ENCODE measurements at places on chromosomes 7 and 10.

DNA sequence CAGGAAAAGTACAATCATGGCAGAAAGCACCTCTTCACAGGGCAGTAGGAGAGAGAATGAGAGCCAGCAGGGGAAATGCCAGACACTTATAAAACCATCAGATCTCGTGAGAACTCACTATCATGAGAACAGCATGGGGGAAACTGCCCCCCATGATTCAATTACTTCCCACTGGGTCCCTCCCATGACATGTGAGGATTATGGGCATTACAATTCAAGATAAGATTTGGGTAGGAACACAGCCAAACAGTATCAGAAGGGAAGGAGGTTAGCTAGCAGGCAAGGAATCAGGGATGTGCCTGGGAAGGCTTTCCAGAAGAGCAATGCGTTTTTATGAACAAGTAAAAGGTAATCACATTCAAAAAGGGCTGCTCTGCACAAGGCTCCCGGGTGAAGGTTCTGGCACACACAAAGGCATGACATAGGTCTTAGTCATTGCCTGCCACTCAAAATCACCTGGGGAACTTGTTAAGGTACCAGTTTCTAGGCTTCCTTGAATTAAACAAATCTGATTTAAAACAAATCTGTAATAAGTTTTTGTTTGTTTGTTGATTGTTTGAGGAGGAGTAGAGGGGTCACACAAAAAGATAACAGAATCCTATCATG is 40.9 kb downstream of the BMPER start:
- no peak for DNase-seq

GRCh38 chr7:129797214-129797789 is 155.5 kb downstream of the UBE2H start:
- no peak for DNase-seq

GRCh38 chr10:69102440-69102839 is 14.5 kb downstream of the SRGN start:
- DNase-seq, result no peak

DNA sequence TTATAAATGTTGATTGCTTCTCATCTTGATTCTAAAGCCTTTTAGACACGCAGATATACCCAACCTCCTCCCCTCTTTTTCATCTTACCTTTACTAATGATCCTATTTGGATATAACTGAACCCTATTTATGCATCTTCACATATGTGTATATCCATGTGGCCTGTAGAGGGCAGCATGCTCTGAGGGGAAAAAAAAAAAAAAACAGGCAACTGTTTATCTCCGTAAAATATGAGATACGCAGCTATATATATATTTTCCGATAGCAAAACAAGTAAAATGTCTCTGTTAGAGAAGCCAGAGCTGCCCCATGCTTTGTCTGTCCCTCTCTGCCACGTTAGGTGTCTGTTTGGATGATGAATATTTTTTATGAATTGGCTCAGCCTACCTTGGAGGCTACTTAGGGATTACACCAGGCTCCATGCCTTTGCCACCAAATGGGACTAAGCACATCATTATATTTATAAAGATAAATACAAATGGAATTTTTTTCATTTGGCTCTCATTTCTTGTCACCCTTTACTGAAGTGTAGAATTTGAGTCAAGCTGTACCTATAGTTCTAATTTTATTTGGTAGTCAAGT is 174.8 kb upstream of the FZD1 start:
- DNase-seq, result no peak

DNA sequence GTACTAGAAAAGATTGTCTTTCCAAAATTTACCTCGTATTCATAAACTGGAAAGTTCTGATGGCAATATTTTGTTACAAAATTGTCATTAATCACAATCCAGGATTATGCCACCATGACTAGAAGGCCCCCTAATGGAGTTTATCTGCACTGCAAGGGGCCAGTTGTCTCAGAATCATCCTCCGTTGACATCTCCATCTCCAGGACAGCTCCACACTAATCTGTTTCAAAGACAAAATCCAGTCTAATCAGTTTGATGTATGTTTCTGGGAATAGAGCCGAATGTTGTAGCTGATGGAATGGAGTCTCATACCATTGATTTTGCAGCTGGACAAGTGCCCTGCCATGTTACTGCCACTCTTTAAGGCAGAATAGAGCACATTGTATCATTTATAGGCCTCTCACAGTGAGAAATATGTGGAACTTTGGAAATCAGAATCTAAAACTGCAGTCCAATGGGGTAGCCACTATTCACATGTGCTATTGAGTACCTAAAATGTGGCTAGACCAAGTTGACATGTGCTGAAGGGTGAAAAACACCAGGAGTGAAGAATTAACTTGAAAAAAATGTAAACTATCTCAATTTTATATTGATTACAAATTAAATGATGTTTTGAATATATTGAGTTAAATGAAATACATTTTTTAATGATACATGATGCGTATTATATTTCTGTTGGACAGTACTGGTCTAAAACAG is 38.3 kb upstream of the TOMM7 start:
- peak; percentile 34 for DNase-seq

- DNase-seq, result no peak
Observed at GRCh38 chr10:91556691-91557566, 75.9 kb downstream of the PPP1R3C start.

DNA sequence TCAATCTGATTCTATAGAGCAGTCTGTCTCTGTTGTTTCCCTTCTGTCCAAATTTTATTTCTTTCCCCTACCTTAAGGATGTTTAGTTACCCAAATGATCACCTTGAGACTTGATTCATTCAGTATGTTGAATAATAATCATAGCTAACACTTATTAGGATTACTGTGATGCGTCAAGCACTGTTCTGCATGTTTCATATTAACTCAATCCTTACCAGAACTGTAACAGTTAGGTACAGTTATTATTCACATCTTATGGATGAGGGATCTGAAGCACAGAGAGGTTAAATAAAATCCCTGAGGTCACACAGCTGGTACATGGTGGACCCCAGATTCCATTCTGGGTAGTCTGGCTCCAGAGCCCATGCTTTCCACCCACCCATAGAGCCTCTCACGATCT is 97.9 kb upstream of the SAMD8 start:
- DNase-seq, result no peak

GRCh38 chr7:50960621-50961310 is 178.1 kb upstream of the GRB10 start:
- no peak for DNase-seq

DNA sequence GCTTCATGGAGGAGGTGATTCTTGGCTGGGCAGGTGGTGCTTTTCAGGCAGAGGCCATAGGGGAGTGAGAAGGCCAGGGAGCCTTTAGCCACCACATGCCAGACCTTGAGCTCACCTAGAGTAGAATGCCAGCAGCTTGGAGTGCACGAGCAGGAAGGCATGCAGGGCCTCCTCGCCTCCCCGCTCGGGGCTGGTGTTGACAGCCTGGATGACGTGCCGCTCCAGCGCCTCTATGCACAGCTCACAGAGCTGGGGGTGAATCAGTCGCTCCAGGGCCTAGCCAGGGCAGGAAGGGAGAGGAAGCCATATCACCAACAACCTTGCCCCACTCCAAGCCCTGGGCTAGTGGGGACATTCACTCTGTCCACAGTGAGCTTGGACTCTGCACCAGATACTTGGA is 15.7 kb downstream of the HPS1 start:
- DNase-seq, result no peak

- peak; percentile 39 for DNase-seq
Observed at GRCh38 chr7:110204527-110204926, 886.4 kb upstream of the LRRN3 start.

GRCh38 chr7:73504017-73504416 is 18.1 kb downstream of the BAZ1B start:
- no peak for DNase-seq
